ENCODE measurements at places on chromosomes 1 and 21.
A peak's percentile ranks its signal among the peaks of the same experiment; 100 is the strongest.

DNA sequence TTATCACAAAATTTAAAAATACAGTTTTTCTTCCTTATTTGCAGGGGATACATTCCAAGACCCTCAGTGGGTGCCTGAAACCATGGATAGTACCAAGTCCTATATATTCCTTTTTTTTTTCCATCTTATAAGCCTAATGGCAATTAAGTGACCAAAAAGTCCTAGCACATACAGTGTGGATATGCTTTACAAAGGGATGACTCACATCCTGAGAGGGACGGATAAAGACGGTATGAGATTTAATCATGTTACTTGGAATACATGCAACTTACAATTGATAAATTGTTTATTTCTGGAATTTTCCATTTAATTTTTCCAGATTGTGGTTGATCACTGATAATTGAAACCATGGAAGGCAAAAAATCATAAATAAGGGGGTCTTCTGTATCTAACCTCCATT lies 181.2 kb upstream of the BRINP3 start:
- no peak for DNase-seq

DNA sequence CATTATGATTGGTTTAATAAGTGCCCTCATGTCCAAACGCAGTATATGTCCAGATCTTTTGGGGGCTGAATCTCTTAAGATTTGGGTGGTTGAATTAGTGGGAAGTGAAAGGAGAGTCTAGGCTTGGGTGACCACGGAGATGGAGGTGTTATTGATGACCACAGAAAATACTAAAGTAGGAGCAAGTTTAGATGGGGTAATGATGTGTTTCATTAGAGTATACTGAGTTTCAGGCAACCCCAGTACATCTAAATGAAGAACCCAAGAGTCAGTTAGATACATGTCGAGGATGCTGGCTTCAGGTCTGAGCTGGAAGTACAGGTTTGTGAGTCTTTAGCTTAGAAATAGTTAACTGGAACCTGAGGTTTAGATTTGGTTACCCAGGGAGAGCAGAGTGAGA lies 6.5 kb upstream of the ZZZ3 start:
- DNase-seq: no peak

DNA sequence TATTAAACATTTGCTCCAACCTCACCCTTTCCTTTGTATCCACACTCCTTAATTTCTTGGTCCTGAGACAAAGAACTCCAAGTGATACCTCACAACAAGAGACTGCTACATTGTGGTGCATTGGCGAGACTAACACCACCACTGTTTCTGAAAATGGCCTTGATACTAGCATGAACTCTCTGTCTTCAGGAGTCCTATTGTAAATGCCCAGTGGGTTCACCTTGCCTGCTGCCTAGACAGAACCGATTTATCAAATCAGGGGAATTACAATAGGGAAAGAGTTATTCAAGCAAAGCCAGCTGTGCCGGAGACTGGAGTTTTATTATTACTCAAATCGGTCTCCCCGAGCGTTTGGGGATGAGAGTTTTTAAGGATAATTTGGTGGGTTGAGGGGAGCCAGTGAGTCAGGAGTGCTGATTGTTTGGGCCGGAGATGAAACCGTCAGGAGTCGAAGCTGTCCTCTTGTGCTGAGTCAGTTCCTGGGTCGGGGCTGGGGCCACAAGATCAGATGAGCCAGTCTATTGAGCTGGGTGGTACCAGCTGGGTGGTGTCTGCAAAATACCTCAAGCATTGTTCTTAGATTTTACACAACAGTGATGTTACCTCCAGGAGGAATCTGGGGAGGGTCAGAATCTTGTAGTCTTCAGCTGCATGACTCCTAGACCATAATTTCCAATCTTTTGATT lies 83.1 kb downstream of the DESI2 start:
- no peak for DNase-seq

- no peak for DNase-seq
These were observed 89.8 kb downstream of the SLC16A1 start for GRCh38 chr1:112866151-112866550.

DNA sequence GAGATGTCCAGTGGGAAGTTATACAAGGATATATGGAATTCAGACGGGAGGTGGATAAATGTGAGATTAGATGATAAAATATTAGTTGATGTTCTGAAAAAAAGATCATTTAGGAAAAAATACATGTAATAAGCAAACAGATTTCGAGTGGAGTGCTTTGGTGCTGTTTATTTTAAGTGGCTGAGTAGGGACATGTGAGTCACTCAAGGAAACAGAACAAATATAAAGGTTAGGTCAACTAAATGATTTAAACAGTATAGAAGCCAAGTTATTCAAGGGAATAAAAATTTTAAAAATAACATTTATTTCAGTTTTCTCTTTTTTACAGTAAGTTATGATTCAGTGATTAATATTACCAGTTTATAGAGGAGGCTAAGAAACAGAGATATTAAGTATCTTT lies 1046.7 kb upstream of the B3GALT2 start:
- no peak for DNase-seq

- DNase-seq: peak; percentile 69
These were observed at the start of gene ENTREP3 for GRCh38 chr1:155255243-155256007. TSS of gene ENTREP3 (minus strand) at chr1:155255483. CDS start at chr1:155254877, 606 bp downstream.

- no peak for DNase-seq
These were observed 43.1 kb downstream of the KIF21B start for GRCh38 chr1:200980452-200980772.

- DNase-seq: no peak
These were observed 683.0 kb downstream of the MATN1 start for GRCh38 chr1:30040081-30041019.

Measured in stimulated activated CD4-positive, alpha-beta T cell treated with anti-CD3 and anti-CD28 coated beads, TNF-alpha, amount 100 ng/mL, for 1 hour (primary cell).